Cardiac septum (tissue), 1 donor: ENCODE measurements at places on chromosomes 16 and 17.

DNA sequence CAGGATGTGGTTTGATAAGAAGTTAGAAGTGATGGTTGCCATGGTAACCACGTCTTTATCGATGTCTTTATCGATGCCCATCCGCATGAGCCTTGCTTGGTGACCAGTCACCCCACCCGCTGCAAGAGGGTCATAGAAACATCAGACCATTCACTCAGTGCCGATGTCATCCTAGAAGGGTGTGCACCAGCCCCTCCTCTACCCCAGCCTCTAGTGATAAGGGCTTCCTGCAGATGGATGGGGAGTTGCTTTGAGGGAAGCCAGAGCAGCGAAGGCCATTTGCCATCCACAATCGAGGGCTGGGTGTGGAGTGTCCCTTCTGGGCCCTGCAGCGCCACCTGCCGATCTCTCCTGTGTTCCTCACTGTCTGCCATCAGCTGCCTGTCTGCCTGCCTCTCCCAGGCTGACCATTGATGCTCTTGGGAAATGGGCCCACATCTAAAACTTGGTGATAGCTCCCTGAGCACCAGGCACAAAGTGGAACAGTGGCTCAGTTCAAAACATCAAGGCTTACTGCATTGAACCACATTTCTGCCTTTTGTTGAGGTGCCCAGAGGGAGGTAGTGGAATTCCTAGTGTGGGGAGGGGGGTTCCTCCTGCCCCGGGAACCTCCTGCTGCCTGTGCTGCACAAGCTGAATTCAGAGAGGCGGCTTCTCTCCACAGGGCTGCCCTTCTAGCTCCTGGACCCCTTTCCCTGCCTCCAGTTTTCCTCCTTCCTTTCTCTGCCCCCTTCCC lies 8.9 kb downstream of the CALB2 start:
- DNase-seq: no peak

GRCh38 chr17:47660064-47660492 lies 10.4 kb downstream of the KPNB1 start:
- DNase-seq: no peak

DNA sequence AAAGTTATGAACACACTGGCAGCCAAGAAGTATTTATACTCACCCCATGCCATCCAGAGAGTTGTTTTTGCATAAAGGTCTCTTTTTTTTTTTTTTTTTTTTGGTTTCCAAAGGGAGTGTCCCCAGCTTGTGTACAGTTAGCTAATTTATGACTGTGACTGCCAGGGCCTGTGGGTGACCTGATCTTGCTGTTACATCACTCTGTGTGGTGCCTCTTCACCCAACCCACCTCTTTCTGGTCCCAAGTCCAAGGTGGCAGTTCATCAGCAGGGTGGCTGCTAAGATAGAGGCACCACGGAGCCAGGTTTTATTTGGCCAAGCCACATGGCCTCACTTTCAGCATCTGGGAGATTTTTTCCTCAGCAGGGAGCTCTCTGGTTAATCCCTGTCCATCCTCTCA lies at the start of gene NOS2:
TSS of gene NOS2 (minus strand) at position 8 of the 400 bp plus-strand sequence. CDS start 1,720 bp downstream, outside the sequence.
- DNase-seq: no peak

DNA sequence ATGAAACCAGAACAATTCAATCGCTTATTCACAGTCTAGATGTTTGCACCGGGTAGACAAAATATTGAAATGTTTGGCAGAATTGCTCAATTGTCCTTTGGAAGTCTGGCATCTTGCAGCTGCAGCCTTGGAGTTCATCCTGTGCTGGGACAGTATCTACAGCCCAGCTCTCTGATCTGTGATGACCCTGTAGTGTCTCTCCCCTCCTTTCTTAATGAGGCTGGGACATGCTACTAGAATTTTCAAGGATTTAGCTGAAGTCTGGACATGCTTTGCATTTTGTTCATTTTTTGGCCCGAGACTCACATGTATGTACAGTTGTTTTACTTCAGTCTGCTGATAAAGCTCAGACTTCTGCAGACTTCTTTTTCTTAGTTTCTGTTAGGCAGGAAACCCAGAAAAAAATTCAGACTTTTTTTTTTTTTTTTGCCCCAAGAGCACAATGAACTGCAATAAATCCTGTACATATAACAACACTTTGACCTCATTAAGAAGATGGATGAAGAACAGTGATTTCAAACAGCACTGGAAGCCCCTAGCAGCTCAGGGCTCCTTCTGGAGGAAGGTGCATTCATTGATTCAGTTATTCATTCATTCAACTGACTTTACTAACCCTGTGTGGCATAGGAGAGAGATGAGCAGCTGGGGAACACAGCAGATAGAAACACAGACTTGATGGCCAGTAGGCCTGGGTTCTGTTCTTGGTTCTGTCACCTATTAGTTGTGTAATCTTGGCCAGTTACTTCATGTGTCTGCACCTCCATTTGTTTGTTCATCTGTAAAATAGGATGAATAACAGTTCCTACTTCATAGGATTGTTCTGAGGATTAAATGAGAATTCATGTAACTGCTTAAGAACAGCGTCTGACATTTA lies 210.0 kb downstream of the MAP2K4 start:
- no peak for DNase-seq

GRCh38 chr17:32277284-32277683 lies 11.7 kb downstream of the RHBDL3 start:
- no peak for DNase-seq
